A673 (cell line): ENCODE measurements at places on chromosomes 5 and 9. TPM values are rescaled to one million over a fixed set of nuclear protein-coding genes. Genes with fewer than 3 reads are reported as not detected.

The TTC23L gene
- 0.41 and 0.55 TPM in 2 replicates for total RNA-seq

The CDC20B gene
- total RNA-seq: not detected in 2 replicates

The BHMT2 gene
- total RNA-seq: 0.19 and 0.50 TPM in 2 replicates

The GPR21 gene
- total RNA-seq: 0.31 TPM in 1 of 2 replicates, not detected in the other
